Sigmoid colon (tissue), 7 donors: ENCODE measurements at places on chromosomes 2 and 18. TPM values are rescaled to one million over a fixed set of nuclear protein-coding genes. Genes with fewer than 3 reads are reported as not detected.

GRCh38 chr2:241003047-241003360 lies 4.6 kb downstream of the SNED1 start:
- DNase-seq = no peak

DNA sequence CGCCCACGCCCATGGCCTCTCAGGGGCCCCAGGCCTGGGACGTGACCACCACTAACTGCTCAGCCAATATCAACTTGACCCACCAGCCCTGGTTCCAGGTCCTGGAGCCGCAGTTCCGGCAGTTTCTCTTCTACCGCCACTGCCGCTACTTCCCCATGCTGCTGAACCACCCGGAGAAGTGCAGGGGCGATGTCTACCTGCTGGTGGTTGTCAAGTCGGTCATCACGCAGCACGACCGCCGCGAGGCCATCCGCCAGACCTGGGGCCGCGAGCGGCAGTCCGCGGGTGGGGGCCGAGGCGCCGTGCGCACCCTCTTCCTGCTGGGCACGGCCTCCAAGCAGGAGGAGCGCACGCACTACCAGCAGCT lies 2.4 kb downstream of the B3GNT7 start:
- no peak for DNase-seq

ALS2 gene
- polyA plus RNA-seq = 5.7 TPM

WNT10A gene
- polyA plus RNA-seq = not detected

DNA sequence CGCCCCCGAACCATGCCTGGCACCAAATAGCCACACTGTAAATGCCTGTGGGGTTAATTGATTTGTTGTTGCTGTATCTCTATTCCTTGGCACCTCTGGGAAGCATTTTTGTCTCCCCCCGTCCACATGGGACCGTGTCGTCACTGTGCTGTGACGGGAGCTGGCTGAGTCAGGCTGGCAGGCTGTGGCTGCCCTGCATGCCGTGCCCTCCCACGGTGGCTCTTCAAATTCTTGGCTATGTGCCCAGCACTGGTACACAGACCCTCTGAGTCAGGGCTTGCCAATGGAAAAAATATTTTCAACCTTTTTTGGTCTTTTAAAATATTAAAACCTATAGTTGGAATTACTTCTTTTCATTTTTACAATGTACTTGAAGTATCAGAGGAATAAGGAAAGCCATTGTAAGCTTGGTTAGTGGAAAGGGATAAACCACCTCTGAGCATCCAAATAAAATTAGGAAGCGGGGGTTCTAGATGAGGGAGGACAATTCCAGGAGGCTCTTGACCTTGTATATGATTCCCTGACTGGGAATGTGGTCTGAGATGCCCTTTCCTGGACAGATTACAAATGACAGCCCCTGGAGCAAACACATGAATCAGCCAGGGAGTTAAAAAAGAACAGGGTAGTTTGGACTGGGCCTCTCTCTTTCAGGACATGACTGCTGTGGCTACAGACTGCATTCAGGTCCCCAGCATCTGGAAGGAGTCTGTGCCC lies 59.4 kb downstream of the DGKD start:
- DNase-seq = no peak

SERPINB7 gene
- not detected for polyA plus RNA-seq

DNA sequence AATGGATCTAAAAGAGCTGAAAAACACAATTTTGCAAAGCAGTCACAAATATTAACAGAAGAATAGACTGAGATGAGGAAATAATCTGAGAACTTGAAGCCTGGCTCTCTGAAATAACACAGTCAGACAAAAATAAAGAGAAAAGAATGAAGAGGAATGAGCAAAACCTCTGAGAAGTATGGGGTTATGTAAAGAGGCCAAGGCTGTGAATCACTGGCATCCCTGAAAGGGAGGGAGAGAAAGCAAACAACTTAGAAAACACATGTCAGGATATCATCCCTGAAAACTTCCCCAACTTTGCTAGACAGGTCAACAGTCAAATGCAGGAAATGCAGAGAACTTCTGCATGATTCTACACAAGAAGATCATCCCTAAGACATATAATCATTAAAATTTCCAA lies 73.5 kb upstream of the LHCGR start:
- no peak for DNase-seq

SERPINB4 gene
- not detected for polyA plus RNA-seq
